ENCODE measurements at places on chromosomes 3 and 15. TPM values are rescaled to one million over a fixed set of nuclear protein-coding genes. Genes with fewer than 3 reads are reported as not detected.

GRCh38 chr15:29867241-29868000 lies 45.2 kb upstream of the TJP1 start:
- DNase-seq: no peak

Gene LDHAL6B
- not detected for polyA plus RNA-seq

GRCh38 chr3:45597581-45597980 lies 3.0 kb downstream of the LIMD1 start:
- DNase-seq: no peak

Gene RETNLB
- not detected for polyA plus RNA-seq

Gene CADPS
- polyA plus RNA-seq: not detected

DNA sequence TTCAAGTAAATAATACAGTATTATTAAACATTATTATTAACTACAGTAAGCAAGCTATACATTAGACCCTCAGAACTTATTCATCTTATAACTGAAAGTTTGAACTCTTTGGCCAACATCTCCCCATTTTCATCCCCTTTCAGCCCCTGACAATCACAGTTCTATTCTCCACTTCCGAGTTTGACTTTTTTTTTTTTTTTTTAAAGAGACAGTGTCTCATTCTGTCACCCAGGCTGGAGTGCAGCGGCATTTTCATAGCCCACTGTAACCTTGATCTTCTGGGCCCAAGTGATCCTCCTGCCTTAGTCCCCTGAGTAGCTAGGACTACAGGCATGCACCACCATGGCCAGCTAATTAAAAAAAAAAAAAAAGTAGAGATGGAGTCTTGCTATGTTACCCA lies 41.3 kb upstream of the LRIG1 start:
- DNase-seq: no peak

DNA sequence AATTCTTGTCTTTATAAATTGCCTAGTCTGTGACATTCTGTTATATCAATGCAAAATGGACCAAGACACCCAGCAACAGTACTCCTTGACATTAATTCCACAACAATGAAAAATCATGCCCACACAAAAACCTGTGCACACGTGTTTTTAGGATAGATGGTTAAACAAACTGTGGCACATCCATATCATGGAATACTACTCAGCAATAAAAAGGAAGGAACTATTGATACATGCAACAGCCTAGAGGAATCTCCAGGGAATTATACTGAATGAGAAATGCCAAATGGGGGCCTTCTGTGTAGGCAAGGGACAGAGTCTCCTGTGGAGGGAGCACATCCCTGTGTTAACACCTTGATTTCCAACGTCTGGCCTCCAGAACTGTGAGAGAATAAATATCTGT lies 388.5 kb downstream of the MAGI1 start:
- DNase-seq: no peak

DNA sequence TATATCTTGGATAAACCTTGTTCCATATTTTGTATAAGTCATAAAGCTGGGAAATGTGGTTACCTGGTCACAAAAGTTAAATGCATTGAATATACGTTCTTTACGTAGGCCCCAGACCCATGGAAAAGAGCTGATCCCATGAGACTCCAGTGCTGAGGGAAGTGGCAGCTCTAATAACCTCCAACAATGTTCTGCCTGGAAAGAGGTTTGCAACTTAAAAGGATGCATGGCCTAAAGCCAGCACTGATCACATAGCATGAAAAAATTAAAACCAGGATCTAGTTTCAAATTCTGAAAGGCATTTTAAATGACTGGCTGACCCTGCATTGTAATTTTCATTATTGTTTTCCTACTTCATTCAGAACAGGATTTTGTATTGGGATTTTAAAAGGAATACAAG lies 27.9 kb upstream of the STRIT1 start:
- no peak for DNase-seq

Gene SEMA7A
- 1.7 TPM for polyA plus RNA-seq

DNA sequence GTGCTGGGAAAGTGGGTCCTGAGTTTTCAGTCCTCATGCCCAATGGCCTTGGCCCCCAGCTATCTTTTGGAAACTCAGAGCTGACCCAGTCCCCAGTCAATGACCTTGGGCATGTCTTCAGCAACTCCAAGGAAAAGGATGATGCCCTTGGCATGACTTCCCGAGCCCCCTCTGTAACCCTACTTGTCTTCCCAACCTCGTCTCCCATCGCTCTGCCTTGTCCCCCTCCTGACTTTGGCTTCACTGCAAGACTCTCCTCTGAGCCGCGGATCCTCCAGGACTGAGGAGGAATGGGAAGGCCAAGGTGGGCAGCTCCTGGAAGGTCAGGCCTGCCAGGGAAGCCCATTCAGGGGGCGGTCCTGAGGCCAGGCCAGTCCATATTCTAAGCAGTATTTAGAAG lies 73.5 kb upstream of the MEF2A start:
- DNase-seq: no peak

DNA sequence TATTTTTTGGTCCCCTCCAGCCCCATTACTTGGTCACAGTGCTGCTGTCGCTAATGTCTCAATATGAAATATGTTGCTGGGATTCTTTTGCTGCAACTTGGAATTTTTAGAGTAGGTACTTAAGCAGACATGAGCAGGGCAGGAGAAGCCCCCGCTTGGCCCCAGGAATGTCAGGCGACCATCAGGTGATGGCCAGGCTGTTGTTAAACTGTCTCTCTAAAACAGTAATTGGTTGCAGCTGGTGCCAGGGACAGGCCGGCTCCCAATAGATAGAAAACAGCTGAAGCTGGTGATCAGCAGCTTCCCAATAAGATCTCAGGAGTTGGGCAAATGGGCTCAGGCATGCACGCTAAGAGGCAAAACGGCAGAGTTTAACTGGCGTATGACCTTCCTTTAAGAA lies 329.9 kb upstream of the TBL1XR1 start:
- no peak for DNase-seq

DNA sequence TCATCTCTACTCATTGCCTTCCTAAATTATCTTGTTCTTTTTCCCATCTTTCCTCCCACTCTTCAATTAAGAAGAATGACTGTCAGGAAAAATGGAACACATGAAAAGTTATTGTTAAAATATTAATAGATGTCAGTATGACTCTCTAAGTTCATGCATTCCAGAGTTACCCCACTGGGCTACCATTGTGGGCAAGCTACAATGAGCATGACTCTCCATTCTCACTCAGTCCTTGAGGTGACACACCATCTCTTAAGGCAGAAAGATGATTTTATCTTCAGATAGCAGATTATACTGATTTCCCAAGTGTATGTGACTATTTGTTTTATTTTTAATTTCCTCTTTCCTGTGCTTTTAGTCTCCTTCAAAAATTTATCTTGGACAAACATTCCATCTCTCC lies 144.3 kb downstream of the ALCAM start:
- no peak for DNase-seq

Gene CPNE9
- 0.05 TPM for polyA plus RNA-seq

GRCh38 chr15:88747111-88747510 lies 56.1 kb upstream of the ACAN start:
- no peak for DNase-seq

- DNase-seq: no peak
These were observed 28.8 kb upstream of the MEX3B start for GRCh38 chr15:82074610-82075009.

DNA sequence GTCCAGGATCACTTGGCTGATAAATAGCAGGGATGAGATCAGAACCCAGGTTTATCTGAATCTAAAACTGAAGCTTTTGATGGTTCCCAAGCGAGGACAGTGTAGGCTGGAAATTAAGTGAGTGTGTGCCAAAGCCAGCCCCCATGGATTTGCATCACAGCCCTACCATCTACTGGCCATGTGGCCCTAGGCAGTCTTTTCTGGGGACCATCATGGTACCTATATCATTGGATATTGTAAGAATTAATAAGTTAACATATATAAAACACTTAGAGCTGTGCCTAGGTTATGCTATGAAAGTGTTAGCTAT lies 32.8 kb upstream of the SSR3 start:
- no peak for DNase-seq

DNA sequence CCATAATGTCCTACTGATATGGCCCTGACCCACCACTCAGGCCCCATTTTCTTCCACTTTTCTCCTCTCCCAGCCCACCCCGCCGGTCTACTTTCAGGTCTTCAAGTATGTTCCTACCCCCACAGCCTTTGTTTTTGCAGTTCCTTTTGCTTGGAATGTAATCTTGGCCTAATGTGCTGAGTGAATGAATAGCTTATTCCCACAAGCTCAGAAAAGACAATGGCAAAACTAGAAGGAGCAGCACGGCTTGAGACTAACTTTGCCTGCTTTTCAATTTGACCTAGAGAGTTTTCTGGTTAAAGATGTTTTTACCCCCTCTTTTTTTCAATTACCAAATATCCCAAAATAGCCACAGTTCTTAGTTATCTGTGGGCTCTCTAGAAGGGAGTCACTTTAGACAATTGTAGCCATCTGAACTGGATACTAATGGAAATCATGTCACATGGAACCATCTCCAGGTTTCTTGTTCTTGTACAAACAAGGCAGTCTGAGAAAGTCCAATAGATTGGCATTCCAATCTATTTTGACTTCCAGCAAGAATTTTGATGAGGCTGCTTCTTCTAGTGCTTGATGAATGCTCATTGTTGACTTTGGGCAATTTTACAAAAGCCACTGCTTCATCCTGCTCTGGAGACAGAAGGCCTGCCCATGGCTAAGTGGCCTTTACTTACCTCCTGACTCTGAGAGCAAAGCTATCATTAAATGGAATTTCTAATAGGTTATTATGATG lies 16.3 kb upstream of the LMCD1 start:
- DNase-seq: no peak

Gene ASB14
- polyA plus RNA-seq: 0.03 TPM

DNA sequence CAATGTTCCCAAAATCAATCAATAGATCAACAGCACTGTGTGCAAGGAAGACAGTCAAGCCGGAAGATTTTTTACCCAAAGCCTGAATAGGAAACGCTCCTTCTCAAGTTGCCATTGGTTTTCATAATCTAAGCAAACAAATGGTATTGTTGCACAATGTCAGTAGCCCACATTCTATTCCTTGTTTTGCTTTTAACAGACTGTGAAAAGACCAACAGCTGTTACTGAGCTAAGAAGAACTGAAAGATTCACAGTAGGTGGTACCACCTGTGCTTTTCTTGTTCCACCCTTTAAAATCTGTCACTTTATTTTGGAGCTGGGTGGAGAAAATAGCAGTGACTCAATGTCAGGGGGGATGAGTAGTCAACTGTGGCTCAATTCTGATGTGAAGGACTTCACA lies 357.5 kb upstream of the CADM2 start:
- DNase-seq: no peak

- DNase-seq: no peak
These were observed 682.5 kb downstream of the NR2F2 start for GRCh38 chr15:97012986-97013385.

Gene TMEM45A
- polyA plus RNA-seq: 5.2 TPM

Gene GHSR
- not detected for polyA plus RNA-seq

Gene MYZAP
- 1.8 TPM for polyA plus RNA-seq

DNA sequence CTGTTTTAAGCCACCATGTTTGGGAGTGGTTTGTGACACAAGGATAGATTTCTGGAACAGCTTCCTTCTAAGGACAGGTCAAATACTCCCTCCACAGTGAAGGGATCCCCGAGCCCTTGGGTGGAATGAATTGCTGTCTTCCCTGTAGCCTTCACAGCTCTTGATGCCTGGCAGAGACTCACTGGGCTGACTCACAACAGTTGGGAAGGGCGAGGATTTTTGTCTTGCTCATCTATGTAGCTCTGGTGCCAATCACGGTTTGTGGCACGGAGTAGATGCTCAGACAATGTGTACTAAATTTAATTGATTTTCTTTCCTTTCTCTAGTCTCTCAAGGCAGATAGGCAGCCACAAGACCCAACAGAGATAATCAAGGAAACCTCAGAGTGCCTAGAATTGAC lies 27.0 kb downstream of the CRYGS start:
- DNase-seq: no peak

GRCh38 chr3:121894301-121894990 lies at the start of gene SLC15A2:
SLC15A2 (plus strand) TSS chr3:121894401; CDS start chr3:121894477, 76 bp downstream.
- no peak for DNase-seq

DNA sequence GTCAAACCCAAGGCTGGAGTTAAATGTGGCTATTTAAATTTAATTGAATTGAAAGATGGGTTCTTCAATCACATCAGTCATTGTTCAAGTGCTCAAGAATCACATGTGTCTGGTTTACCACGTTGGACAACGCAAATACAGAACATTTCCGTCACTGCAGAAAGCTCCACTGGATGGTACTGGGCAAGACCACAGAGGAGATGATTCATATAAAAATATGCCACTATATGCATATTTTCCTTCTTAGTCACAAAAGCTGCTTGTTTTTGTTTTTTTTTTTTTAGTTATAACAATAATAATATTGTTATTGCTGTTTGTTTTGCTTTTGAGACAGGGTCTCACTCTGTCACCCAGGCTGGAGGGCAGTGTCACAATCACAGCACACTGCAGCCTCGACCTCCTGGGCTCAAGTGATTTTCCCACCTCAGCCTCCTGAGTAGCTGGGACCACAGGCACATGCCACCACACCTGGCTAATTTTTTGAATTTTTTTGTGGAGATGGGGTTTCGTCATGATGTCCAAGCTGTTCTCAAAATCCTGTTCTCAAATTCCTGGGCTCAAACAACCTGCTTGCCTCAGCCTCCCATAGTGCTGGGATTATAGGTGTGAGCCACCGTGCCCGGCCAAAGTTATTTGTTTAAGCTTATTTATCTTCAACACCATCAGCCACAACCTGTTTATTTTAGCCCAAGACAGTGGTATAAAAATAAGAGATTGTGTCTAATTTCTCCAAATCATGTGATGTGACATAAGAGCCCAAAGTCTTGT lies 19.4 kb downstream of the RTP3 start:
- DNase-seq: peak; percentile 34

Gene EOMES
- 0.84 TPM for polyA plus RNA-seq

- no peak for DNase-seq
These were observed 37.5 kb upstream of the IQSEC1 start for GRCh38 chr3:13110678-13111116.

GRCh38 chr15:38274135-38274534 lies 21.5 kb downstream of the SPRED1 start:
- DNase-seq: no peak

- no peak for DNase-seq
These were observed 188.9 kb downstream of the MEIS2 start for GRCh38 chr15:36911322-36911944.

Gene REC114
- not detected for polyA plus RNA-seq

Gene STRA6
- polyA plus RNA-seq: 60.6 TPM

Gene IRAK2
- 9.1 TPM for polyA plus RNA-seq

Gene EXOG
- 11.2 TPM for polyA plus RNA-seq

- no peak for DNase-seq
These were observed 70.2 kb upstream of the ZBTB20 start for GRCh38 chr3:115217292-115217677.

Gene MYL3
- not detected for polyA plus RNA-seq

- no peak for DNase-seq
These were observed 43.3 kb downstream of the HOMER2 start for GRCh38 chr15:82909080-82909815.

DNA sequence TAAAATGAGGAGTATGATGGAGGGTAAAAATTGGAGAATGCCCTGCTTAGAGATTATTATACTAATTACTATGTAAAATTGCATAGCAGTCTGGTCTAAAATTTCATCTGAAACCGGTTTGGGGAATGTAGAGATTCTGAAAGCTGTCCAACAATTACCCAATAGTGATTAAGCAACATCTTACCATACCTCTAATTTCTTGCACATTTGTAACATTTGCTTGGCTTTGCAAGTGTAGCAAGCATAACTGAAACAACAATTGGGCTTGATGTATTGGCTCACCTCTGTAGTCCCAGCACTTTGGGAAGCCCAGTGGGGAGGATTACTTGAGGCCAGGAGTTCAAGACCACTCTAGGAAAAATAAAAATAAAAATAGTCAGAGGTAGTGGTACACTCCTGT lies 17.4 kb downstream of the AADACL2 start:
- DNase-seq: no peak
